ENCODE measurements at places on chromosomes 16 and 17.

DNA sequence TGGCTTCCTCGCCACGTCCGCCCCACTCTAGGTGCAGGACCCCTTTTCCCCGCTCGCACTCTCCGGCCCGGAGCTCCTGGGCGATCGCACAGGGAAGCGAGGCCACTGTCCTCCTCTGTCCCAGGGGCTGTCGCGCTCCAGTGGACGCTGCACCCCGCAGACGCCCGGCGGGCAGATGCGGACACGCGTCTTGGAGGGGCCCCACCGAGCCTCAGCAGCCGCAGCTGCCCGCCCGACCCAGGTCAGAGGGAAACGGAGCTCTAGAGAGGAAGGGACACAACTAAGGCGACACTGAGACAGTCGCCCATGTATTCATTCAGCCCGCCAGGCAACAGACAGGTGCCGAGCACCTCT lies 726 bp upstream of the SLC13A5 start:
- DNase-seq: no peak

- no peak for DNase-seq
Measured at GRCh38 chr17:28507567-28508203, 1.5 kb downstream of the FOXN1 start.

- DNase-seq: no peak
Measured at GRCh38 chr17:78184351-78184750, 2.5 kb downstream of the TK1 start.

DNA sequence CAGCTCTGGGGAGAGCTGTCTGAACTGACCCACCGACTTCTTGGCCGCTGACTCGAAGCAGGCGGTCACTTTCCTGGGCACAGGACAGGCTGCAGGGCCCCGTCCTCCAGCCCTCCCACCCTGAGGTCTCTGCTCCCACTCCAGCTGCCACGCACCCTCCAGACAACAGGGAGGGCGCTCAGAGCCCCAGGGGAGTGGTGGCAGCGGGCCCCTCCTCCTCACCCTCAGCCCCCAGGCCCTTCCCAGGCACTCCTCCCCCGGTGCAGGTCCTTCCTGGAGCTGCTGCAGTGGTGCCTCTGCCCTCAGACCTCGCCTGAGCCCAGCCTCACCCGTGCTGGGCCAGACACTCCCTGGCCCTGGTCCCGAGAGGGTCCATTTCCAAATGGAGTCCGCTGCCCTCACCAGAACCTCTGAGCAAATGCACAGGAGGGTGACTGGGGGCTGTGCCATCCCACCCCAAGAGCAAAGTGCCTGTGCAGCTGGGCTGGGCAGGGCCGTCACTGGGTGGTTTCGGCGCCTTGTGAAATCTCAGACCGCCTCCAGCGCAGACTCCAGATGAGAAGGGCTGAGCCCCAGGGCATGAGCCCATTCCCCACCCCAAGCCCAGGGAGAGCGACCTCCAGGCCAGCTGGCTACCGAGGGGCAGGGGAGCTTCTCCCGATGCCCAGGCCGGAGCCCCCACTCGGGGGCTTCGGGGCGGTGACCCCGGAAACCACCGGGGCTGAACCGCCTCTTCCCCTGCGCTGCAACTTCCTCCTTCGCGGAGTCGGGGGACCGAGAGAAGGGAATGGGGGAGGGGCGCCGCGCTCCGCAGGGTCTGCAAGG lies 717 bp downstream of the CYBA start:
- DNase-seq: peak; percentile 60

DNA sequence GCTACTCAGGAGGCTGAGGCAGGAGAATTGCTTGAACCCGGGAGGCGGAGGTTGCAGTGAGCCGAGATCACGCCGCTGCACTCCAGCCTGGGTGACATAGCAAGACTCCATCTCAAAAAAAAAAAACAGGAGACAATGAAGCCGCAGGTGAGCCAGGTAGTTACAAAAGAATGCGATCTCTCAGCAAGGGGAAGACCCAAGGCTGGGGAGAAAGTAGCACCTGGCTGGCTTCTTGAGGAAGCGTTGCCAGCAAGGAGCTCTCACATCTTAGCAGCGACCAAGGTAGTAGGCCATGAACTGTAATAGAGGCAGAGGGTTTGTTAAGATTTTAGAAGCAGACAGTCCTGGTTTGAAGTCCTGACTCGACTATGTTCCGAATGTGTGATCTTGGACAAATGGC lies 175.0 kb downstream of the AIPL1 start:
- no peak for DNase-seq

DNA sequence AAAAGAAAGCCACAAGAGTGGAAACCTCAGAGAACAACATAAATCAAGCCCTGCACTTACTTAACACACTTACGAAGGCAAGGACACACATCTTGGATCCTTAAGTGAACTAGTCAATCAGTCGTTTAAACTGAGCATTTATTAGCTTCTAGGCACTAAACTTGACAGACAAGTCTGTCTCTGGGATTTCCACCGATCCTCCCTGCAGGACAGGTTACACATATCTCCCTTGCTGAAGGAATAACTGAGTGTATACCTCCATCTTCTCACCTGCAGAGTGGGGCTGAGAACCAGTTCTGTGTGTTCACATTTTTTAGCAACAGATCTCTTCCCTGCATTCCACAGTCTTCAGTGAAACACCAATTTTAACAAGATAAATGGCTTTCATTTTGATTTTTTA lies 8.9 kb downstream of the GP2 start:
- no peak for DNase-seq

GRCh38 chr17:62322313-62322712 lies 58.0 kb upstream of the EFCAB3 start:
- DNase-seq: no peak

DNA sequence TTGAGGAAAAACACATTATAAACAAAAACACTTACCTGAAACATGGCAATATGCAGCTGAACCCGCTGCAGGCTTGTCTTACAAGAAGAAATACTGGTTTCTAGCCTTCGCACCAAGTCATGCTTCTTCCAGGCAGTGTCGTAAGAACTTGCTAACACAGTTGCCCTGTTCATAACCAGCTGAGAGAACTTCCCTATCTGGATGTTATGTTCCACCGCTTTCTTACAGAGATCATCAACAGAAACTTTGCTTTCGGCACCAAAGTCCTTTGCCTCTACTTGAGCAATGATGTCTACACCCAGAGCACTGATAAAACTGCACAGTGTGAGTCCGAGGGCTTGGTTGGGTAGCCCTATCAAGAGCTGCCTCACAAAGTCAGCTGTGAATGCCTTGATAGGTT lies 27.9 kb upstream of the ARL6IP1 start:
- no peak for DNase-seq

DNA sequence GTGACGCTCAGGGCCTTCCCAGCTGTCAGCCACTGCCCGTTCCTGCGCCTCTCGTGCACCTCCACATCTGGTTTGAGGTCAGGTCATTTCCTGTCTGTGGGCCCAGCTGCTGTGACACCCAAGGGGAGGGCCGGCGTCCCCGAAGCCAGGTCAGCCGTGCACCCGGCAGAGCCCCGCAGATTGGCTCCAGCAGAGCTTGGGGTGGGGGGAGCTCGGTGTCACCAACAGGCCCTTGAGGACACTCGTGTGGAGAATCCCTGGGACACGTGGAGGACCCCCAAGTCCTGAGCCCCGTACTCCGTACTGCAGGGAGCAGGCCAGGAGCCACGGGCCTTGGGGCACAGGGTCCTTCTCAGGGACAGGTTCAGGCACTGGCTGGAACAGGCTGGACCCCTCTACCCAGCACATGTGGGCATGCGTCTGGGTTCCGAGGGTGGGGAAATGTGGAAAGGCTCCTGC lies 4.8 kb downstream of the SPATA2L start:
- no peak for DNase-seq

- DNase-seq: no peak
Measured at GRCh38 chr17:21289902-21290571, 5.5 kb downstream of the MAP2K3 start.

- no peak for DNase-seq
Measured at GRCh38 chr16:79363484-79363883, 237.1 kb downstream of the MAF start.

DNA sequence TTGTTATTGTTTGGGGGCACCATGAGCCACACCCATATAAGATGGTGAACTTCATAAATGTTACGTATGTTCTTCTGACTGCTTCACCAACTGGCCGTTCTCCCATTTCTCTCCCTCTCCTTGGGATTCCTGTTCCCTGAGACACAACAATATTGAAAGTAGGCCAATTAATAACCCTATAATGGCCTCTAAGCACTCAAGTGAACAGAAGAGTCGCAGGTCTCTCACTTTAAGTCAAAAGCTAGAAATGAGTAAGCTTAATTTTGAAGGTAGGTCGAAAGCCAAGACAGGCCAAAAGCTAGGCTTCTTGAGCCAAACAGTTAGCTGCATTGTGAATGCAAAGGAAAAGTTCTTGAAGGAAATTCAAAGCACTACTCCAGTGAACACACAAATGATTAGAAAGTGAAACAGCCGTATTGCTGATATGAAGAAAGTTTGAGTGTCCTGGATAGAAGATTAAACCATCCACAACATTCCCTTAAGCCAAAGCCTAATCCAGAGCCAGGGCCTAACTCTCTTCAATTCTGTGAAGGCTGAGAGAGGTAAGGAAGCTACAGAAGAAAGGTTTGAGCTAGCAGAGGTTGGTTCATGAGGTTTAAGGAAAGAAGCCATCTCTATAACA lies 25.8 kb downstream of the HLF start:
- no peak for DNase-seq

- DNase-seq: no peak
Measured at GRCh38 chr17:43875476-43876147, 28.6 kb downstream of the CD300LG start.

DNA sequence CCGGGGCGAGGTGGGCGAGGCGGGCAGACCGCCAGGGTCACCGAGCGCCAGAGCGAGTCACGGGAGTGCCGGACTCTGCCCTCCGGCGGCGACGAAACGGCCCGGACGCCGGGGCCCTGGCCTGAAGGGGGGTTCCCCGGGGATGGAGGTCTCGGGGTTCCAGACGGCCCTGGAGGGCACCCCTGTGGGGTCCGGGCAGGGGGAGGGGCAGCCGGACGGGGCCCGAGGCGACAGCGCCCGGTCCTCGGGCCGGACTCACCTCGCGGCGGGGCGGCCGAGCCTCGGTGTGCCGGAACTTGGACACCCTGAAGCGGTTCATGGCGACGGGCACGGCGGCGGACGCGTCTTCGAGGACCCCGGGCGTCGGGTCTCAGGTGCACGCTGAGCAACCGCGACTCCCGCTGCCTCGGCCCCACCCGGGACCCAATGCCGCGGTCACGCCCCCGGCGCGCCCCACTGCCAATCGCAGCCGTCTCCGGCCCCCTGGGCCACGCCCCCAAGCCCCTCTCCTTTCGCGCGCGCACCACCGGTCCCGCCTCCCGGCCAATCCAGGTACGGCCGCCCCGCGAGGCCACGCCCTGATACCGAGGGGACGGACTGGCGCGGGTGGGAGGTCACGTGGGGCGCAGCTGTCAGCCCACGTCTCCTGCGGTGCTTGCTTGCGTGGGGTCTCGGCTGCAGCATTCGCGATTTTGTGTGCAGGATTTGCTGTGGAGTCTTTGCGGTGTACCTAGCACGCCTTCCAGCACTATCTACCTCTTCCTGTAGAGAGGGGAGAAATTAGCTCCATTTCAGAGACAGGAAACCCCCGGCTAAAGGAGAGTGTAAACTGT lies at the start of gene CORO7:
Gene CORO7 (minus strand): TSS at position 397 of the 833 bp plus-strand sequence. CDS start 78 bp downstream, at position 319.
- peak; percentile 98 for DNase-seq

DNA sequence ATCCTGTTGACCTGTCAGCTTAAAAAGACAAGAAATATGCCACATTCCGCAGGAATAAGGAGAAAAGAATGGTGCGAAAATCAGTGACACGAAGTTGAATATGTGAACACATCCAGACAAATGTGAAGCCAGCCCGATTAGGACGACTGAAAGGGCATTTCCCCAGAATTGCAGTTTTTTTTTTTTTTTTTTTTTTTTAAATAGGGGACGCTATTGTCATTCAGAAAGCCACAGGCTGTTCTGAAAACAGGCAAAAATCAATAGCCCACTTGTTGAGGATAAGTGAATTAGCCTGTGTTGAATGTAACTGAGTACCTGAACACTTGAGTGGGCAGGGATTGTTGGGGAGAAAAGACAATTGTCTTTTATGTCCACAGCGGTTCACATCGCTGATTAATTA lies 507.1 kb downstream of the WWOX start:
- DNase-seq: no peak

DNA sequence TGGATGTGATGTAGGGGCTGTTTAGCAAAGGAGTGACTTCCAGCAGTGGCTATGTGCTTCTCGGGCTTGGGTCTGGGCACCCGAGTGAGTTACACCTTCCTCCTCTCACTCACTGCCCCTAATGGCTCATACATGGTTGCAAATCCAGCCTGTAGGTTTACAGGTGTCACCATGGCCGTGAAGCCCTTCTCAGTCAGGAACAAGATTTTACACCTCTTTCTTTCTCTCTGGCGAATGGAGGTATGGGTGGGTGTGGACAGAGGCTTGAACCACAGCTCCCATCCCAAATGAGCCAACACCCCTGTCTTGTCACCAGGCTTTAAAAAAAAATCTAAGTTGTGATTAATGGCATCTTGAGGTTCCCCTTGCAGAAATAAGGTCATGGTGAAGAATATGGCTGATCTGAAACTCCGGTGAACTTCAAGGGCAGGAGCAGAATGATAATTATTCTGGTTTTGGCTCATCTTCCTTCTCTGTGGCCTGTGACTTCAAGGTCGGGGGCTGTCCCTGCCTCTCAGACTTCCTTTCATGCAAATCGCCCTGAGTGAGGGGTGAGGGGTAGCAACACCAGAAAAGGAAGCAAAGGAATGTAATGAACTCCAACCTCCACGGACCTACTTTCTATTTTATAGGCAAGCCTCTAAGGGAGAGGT lies 331.2 kb downstream of the MAF start:
- DNase-seq: no peak

GRCh38 chr16:17885659-17886207 lies 415.0 kb upstream of the XYLT1 start:
- no peak for DNase-seq

GRCh38 chr16:50801036-50801435 lies 59.1 kb downstream of the CYLD start:
- no peak for DNase-seq

DNA sequence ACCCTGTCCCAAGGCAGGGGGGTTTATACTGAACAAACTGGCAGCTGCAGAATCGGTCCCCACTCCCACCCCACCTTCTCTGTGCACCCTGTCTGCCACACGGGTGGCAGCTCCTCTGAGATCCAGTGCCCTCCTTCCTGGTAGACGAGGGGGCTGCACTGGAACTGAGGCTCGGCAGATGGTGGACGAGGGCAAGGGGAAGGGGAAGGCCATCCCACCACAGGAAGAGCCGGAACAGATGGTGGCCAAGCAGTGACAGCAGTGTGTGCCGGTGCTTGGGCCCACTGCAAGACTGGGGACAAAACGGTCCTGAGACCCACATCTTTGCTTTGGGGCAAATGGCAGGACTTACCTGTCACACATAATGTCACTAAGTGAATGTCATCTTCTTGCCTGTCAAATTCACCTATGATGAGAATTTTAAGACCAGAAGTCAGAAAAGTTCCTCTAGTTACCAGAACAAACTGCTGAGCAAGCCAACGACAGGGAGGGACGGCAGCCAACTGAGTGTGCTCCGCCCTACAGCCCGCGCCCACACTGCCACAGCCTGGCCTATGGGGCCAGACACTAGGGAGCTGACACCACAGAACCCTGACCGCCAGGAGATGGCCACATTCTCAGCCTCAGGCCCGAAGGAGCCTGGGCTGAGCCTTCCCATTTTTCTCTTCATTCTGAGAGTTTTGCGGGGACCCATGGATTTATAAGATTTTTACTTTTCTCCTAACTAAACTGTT lies 14.4 kb downstream of the NTAN1 start:
- no peak for DNase-seq

- DNase-seq: no peak
Measured at GRCh38 chr16:26531290-26531730, 535.4 kb upstream of the C16orf82 start.

GRCh38 chr16:88855736-88856121 lies 1.0 kb downstream of the GALNS start:
- no peak for DNase-seq

- no peak for DNase-seq
Measured at GRCh38 chr16:22622703-22623102, 112.0 kb downstream of the NPIPB5 start.

GRCh38 chr17:79252886-79253285 lies 178.3 kb downstream of the ENGASE start:
- no peak for DNase-seq
